ENCODE measurements at places on chromosomes 4 and X. TPM values are rescaled to one million over a fixed set of nuclear protein-coding genes. Genes with fewer than 3 reads are reported as not detected.

The KCNE5 gene
- total RNA-seq: 0.30 TPM

The ARHGAP10 gene
- 31.5 TPM for total RNA-seq

The CFI gene
- not detected for total RNA-seq

The TENM3 gene
- 52.1 TPM for total RNA-seq

The SLITRK4 gene
- total RNA-seq: not detected

The ARAP2 gene
- not detected for total RNA-seq

The PDLIM5 gene
- 268 TPM for total RNA-seq

The WFS1 gene
- total RNA-seq: 55.0 TPM

The NCBP2L gene
- total RNA-seq: not detected

The SORBS2 gene
- total RNA-seq: 0.66 TPM

The ADRA2C gene
- total RNA-seq: 0.45 TPM

The ERVMER34-1 gene
- not detected for total RNA-seq

The SLC10A6 gene
- total RNA-seq: 0.36 TPM

The LETM1 gene
- total RNA-seq: 62.7 TPM

The COQ2 gene
- total RNA-seq: 13.5 TPM

The NAP1L2 gene
- total RNA-seq: 0.97 TPM

The HNRNPH2 gene
- 64.9 TPM for total RNA-seq

The UGT2B7 gene
- not detected for total RNA-seq

The EDA gene
- total RNA-seq: 0.11 TPM

The NOCT gene
- 20.6 TPM for total RNA-seq

The DDX60 gene
- 8.2 TPM for total RNA-seq

The XAGE3 gene
- not detected for total RNA-seq

The XPNPEP2 gene
- not detected for total RNA-seq

The IGBP1 gene
- total RNA-seq: 40.0 TPM

The TACC3 gene
- 42.9 TPM for total RNA-seq

The PCDH18 gene
- 57.2 TPM for total RNA-seq

The NDP gene
- total RNA-seq: 0.50 TPM

The CT45A6 gene
- total RNA-seq: not detected

Data from HFFc6 (cell line).